ENCODE measurements at places on chromosomes 5 and 9.

- peak; percentile 77 for DNase-seq
Measured at GRCh38 chr5:39138892-39139291, 64.7 kb upstream of the RICTOR start.

GRCh38 chr5:123294544-123294943 lies 128.7 kb downstream of the CEP120 start:
- no peak for DNase-seq

- DNase-seq, result peak; percentile 48
Measured at GRCh38 chr5:155082401-155082800, 68.8 kb downstream of the KIF4B start.

- no peak for DNase-seq
Measured at GRCh38 chr5:136075466-136075891, 46.7 kb downstream of the TGFBI start.

GRCh38 chr5:79547429-79547822 lies 33.5 kb upstream of the HOMER1 start:
- no peak for DNase-seq

- peak; percentile 72 for DNase-seq
Measured at GRCh38 chr5:67983251-67984110, 232.1 kb upstream of the PIK3R1 start.

- DNase-seq, result no peak
Measured at GRCh38 chr9:137710704-137711103, 91.9 kb downstream of the EHMT1 start.

DNA sequence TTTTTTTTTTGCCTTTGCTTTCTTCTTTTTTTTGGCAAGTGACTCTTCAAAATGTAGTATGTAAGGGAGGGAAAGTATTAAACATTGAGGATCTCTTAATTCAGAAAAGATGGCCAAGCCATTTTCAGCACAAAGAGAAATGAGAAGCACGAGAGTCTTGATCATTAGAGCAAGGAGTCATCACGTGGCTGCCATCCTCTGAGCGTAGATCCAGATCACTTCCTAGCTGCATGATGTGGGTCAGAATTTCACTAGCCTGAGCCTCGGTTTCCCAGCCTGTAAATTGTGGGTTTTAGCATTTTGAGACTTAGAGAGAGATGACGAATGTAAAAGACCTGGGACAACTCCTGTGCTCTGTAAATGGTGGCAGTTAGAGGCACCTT lies 312.9 kb downstream of the ARHGEF28 start:
- no peak for DNase-seq

- peak; percentile 38 for DNase-seq
Measured at GRCh38 chr5:24633715-24634325, 11.0 kb downstream of the CDH10 start.

DNA sequence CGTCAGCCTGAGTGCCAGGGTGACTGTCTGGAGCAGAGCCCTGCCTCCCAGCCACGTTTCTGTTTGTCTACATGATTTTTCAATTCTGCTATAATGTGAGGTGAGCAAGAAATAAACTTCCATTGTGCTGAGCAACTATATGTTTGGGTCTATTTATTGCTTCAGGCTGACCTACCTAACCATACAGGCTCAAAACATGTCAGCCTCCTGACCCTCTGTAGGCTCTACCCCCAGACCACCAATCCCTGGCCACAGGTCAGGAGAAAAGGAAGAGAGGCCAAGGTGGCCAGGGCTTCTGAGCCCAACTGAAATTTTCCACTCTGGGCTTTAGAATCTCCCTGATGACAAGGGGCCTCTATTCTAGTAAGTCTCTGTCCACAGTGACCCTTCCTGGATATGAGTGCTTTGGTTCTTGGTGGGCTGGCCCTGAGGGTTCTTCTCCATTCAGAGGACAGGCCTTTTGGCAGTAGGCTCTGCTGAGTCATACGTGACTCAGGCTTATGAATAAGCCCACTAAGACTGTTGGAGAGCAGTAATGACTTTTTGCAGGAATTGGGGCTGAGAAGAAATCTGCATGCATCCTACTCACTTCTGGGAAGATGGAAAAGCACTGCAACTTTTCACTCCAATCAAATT lies 117.2 kb upstream of the TBCA start:
- peak; percentile 96 for DNase-seq

DNA sequence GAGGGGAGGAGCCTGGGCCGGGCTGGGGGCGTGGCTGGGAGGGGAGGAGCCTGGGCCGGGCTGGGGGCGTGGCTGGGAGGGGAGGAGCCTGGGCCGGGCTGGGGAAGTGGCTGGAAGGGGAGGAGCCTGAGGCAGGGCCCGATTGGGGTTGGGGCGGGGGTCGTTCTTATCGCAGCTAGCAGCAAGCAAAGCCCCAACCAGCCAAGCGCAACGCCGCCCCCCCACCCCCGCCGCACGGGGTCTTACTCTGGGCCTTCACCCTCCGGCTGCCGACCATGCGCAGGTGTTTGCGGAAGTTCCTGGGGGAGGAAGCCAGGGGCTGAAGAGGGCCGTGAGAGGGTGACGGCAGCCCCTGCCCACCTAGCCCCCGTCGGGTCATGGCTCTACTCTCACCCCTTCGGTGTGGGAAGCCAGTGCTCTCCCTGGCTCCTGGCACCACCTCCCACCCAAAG lies 5.0 kb downstream of the NSMF start:
- DNase-seq, result peak; percentile 17

DNA sequence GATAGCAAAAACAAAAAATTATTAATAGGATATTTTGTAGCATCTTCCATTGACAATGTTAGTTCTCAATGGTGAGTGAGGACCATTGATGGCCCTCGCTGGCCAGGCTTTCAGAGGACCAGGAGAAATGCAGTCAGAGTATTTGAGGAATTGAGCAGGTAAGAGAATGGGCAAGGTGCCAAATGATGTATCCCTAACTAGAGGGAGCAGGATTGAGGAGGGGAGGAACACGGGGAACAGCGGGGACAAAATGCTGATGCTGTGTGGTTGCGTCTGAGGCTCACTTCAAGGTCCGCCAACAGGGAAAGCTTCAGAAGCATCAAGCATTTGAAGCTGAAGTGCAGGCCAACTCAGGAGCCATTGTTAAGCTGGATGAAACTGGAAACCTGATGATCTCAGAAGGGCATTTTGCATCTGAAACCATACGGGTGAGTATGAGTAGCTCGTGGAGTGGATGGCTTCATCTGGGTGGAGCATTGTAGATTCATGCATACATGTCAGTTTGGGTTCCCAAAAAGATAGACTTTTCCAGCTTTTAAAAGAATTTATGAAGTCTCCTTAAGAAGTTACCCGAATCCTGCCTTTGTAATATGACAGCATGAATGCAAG lies 16.2 kb downstream of the SPTAN1 start:
- peak; percentile 20 for DNase-seq

- no peak for DNase-seq
Measured at GRCh38 chr5:116629168-116629567, 54.5 kb upstream of the SEMA6A start.

GRCh38 chr5:142421228-142421617 lies 96.4 kb upstream of the SPRY4 start:
- DNase-seq, result no peak

GRCh38 chr5:128736553-128736952 lies 198.5 kb upstream of the FBN2 start:
- no peak for DNase-seq

DNA sequence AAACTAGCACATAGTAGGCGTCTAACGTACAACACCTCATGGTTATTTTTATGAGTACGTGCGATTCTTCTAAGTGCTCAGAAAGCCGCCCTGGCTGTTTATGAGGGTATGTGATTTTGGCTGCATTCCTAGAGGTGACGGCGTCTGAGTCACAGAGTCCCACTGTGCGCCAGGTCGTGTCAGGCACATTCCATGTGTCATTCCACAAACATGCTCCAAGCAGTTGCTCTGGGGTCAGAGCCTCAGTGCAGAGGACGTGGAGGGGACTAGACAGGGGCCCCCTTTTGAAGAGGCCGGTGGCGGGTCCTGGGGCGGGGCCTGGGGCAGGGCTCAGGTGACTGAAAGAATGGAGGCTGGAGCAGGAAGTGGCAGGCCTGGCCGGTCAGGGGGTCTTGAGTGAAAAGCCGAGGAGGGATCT lies 51.9 kb downstream of the NEK6 start:
- DNase-seq, result peak; percentile 97

DNA sequence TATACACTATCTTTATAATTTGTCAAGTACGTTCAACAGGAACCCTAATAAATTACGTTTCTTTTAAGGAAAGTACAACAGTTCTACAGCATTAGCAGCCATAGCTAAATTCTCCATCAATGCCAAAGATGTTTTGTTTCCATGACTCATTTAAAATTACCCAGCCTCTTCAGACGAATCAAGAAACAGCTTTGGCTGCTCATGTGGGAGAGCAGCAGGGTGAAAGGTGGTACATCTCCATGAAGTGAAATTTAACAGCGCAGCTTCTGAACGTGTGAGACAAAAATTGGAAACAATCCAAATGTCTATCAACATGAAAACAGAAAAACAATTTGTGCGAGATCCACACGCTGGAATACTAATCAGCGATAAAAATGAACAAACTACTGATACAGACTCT lies 327.3 kb upstream of the CDH6 start:
- DNase-seq, result no peak

- DNase-seq, result peak; percentile 7
Measured at GRCh38 chr5:97476852-97477534, 293.9 kb upstream of the RIOK2 start.

DNA sequence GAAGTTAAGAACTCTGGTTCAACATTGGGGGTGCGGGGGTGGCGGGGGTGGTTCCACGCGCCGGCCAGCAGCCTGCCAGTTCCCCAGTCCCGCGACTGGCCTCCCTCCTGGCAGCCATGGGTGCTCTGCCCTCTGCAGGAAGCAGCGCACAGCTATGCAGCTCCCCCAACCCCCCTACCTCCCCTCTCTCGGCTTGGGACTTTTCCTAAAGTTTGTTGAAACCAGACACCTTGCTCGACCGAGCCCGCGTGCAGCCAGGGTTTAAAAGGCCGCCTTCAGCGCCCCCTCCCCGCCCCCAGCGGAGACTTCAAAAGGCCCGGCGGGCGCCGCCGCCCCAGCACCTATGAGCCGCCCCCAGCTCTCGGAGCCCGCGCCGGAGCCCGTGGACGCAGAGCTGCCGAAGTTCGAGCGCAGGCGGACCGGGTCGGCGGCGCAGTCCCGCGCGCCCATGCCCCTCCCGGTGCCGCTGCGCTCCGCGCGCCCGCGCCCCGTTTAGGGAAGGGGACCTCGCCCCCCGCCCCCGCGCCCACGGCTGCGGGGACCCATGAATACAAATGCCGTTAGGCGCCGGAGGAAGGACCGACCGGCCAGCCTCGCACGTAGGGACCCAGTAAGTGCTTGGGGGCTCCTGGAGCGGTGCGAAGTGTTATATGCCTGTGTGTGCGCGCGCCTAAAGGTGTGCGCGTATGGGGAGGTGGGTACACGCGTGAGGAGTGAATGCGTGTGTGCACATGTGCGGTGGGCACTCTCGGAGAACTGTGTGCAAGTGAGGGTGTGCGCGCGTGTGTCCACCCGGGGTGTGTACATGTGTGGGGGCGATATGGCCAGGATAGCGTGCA lies 1.4 kb upstream of the COL27A1 start:
- DNase-seq, result no peak

- no peak for DNase-seq
Measured at GRCh38 chr9:35789541-35789940, 1.9 kb upstream of the NPR2 start.

DNA sequence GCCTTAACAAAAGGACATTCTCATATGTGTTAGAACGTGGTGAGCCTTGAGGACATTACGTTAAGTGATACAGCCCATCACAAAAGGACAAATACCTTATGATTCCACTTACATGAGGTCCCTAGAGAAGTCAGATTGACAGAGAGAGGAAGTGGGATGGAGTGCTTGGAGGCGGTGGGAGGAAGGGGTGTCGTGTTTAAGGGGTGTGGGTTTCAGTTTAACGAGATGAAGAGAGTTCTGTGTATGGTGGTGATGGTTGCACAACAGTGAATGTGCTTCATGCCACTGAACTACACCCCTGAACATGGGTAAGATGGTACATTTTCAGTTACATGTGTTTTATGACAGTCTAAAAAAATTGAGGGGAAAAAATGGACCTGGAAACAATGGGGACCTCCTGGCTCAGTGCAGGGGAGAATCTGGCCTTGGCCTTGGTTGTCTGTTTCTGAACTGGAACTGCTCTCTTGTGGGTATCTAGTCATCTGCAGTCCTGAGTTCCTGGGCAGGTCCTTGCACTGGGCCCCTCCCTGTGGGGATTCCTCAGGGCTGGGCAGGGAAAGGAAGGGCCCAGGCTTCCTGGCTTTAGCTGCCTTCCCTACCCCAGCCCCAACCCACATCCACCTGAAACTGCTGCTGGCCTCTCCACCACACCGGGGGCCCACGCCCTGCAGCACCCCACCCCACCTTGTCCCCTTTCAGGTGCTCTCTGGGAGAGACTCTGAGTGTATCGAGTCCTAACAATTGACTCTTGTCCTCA lies 17.8 kb downstream of the LRRC8A start:
- DNase-seq, result no peak
